ENCODE measurements at places on chromosomes 2 and 18. TPM values are rescaled to one million over a fixed set of nuclear protein-coding genes. Genes with fewer than 3 reads are reported as not detected.

The ZNF396 gene
- polyA plus RNA-seq, result 0.65 TPM

The RMND5A gene
- 38.5 TPM for polyA plus RNA-seq

The SERPINB10 gene
- 0.46 TPM for polyA plus RNA-seq

The RFTN2 gene
- 0.38 TPM for polyA plus RNA-seq

The RNF152 gene
- 1.2 TPM for polyA plus RNA-seq

The ESPNL gene
- polyA plus RNA-seq, result 0.12 TPM

The SLC40A1 gene
- polyA plus RNA-seq, result 7.0 TPM

The TUBB8B gene
- 0.82 TPM for polyA plus RNA-seq

The MOGAT1 gene
- not detected for polyA plus RNA-seq

The OLA1 gene
- polyA plus RNA-seq, result 40.2 TPM

The SGO2 gene
- polyA plus RNA-seq, result 1.3 TPM

The MRO gene
- 0.07 TPM for polyA plus RNA-seq

The SOX11 gene
- not detected for polyA plus RNA-seq

The KANSL1L gene
- polyA plus RNA-seq, result 3.0 TPM

The SNTG2 gene
- polyA plus RNA-seq, result 0.33 TPM

The LRRC30 gene
- not detected for polyA plus RNA-seq

The ARMC9 gene
- polyA plus RNA-seq, result 3.6 TPM

The TMEFF2 gene
- 0.02 TPM for polyA plus RNA-seq

The DNER gene
- 0.24 TPM for polyA plus RNA-seq

The TMEM150A gene
- polyA plus RNA-seq, result 9.3 TPM

The SLC23A3 gene
- 1.2 TPM for polyA plus RNA-seq

The HJURP gene
- 6.6 TPM for polyA plus RNA-seq

The SPATA3 gene
- polyA plus RNA-seq, result not detected

The HTR2B gene
- 1.3 TPM for polyA plus RNA-seq

The ADGRF3 gene
- 0.12 TPM for polyA plus RNA-seq

The TGFA gene
- polyA plus RNA-seq, result 24.7 TPM

The KIF1A gene
- polyA plus RNA-seq, result 0.06 TPM

The ALPG gene
- not detected for polyA plus RNA-seq
